HTR-8/SVneo (cell line): ENCODE measurements at places on chromosomes 5 and 9.

DNA sequence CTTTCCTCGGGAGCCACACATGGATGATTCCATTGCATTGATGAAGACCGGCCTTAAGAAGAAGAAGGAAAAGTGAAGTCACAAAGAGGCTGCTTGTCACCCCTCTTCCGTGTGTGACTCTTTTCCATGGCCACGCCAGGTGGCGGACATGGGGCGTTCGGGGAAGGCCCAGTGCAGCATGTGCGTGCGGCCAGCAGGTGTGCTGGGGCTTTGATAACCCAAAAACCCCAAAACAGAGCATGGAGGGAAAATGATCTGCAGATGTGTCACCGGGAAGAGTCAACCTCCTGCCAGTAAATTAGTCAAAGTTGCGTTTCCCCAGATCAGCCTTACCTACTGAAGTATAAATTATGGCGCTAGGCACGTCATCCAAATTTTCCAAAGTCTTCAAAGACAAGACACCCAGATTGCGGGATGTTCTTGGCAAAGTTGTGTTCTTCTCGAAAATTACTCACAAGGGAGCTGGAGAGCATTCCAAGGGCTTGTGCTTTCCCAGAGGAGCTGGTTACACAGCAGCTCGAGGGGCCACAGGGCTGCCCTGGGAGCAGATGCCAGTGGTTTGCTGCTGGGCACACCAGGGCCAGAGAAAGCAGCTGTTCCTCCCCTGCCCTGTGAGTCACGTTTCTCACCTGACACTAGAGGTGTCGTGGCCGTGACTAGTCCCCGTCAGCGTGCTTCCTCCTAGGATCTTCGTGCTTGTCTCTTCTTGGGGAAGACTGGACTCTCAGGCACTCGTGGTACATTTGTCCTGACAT is 53.9 kb downstream of the IRX2 start:
- DNase-seq: no peak

DNA sequence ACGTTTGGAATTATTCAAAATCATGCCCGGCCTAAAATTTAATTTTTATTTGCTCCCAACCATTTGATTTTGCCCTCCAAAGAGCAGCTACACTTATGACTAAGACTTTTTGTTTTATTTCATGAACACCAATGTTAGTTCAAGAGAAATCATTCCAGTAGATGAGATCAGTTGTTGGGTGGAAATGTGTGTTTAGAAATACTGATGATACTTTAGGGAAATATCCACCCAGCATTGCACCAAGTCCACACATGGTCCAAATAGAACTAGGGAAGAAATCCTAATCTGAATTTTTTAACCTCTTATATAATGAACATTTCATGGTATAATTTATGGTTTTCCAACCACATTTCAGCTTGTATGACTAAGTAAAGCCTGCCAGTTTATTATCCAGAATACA is 28.3 kb upstream of the GOLPH3 start:
- no peak for DNase-seq

DNA sequence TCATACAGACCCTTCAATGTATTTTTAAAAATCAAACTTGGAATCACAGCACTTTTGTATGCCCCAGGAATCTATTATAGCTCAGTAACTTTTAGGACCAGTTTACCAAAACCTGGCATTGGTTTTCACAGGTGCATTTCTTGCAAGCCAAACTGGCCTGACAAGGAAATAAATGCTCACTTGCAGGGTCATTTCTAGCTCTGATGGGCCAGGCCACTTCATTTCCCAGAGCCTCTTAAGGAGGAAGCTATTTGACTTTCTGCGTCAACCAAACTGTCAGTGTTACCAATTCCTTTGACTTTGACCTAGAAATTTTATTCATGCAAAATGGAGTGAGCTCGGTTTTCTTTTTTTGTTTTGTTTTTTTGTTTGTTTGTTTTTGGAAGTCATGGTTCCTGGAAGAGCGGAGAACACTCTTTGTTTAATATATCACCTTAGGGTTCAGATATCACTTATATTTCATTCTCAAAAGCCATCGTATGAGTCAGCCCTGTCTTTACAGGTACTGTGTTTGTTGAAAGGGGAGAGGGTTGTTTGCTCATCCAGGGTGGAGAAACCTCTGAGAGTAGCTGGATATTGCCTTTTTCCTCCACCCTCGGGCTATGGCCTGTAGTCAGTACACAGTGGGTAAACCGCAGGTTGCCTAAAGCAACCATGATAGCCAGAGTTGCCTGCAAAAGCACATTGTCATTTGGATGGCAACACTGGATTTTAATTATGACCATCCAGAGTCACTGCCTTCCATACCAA is 58.9 kb downstream of the GNA14 start:
- DNase-seq: no peak

- peak; percentile 27 for DNase-seq
These were observed 47.1 kb upstream of the AKNA start for GRCh38 chr9:114434878-114435311.

GRCh38 chr9:27491154-27491553 is 32.9 kb upstream of the IFNK start:
- no peak for DNase-seq

- no peak for DNase-seq
These were observed 110.2 kb downstream of the PJA2 start for GRCh38 chr5:109299557-109299956.

DNA sequence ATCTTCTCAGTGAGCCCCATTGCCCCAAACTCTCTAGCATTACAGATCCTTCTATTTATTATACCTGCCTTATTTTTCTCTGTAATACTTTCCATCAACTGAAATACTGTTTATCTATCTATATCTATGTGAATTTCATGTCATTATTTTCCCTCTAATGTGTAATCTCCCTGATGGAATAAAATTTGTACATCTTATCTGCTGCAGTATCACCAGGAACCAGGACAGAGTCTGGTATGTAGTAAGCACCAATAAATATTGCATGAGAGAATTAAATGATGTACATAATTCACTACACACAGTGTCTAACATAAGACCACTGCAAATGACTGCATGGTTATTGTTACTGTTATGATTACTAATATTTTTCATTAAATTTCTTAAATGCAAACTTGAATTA is 759.1 kb downstream of the PRELID2 start:
- DNase-seq: no peak

DNA sequence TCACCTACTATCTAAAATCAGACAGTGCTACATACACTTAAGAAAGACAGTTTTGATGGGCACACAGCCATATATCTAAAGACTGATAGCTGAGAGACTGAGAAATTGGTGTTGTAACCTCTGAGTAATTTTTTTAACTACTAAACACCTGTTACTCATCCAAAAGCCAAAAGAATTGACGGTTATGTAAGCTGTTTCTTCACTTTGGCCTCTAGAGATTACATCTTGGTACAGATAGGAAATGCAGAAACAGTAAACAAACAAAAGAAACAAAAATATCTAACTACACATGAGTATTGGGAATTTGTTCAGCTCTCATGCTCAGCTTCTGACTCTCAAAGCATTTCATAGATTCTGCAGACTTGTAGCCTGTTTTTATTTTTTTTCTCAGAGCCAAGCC is 152.1 kb upstream of the GAS1 start:
- no peak for DNase-seq

- no peak for DNase-seq
These were observed 102.3 kb downstream of the CPLANE1 start for GRCh38 chr5:37146896-37147295.

- no peak for DNase-seq
These were observed 960.0 kb downstream of the CDH12 start for GRCh38 chr5:21893161-21893560.

- DNase-seq: no peak
These were observed 7.9 kb downstream of the WWC1 start for GRCh38 chr5:168299372-168299771.

GRCh38 chr5:72427488-72428437 is 79.4 kb downstream of the ZNF366 start:
- DNase-seq: peak; percentile 56

- DNase-seq: no peak
These were observed 5.5 kb downstream of the ANGPTL2 start for GRCh38 chr9:127116957-127117356.

- DNase-seq: no peak
These were observed 151.6 kb downstream of the DENND1A start for GRCh38 chr9:123778232-123778902.

- peak; percentile 36 for DNase-seq
These were observed at the start of gene ZDHHC21 for GRCh38 chr9:14693251-14693861. ZDHHC21 (minus strand) TSS chr9:14693432; CDS start chr9:14674340, 19,092 bp downstream.

GRCh38 chr5:124724357-124725039 is 21.9 kb downstream of the ZNF608 start:
- DNase-seq: no peak

DNA sequence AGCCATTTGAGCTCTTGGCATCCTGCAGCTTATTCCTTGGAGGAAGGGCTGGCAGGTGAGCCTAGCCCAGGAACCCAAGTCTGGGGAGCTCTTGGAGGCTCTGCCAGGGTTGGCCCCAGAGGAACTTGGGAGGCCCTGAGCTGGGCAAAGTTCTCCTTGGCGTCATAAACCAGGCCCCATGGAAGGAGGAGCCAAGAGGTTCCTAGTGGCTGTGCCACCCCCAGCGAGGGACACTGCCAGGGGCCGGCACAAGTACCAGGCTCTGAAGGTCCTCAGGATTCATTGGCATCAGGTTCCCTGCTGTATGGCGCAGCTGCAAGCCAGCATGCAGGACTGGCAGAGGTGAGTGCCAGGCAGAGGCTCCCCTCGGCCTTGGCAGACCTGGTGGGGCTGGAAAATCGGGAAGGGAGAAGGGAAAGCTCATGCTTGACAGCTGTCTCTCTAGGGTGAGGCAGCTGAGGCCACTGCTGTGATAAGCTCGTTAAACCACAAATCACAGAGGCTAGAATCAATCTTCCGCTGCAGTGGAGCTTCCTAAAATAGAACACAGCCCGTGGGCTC is 54.6 kb upstream of the SYNPO start:
- no peak for DNase-seq

GRCh38 chr5:72018143-72018803 is 89.0 kb upstream of the MAP1B start:
- peak; percentile 59 for DNase-seq

- no peak for DNase-seq
These were observed 262.1 kb upstream of the KLF4 start for GRCh38 chr9:107751567-107752210.

- no peak for DNase-seq
These were observed 9.2 kb downstream of the LHX2 start for GRCh38 chr9:124020520-124021384.

- no peak for DNase-seq
These were observed 1084.2 kb upstream of the COX7C start for GRCh38 chr5:85533341-85534047.

GRCh38 chr5:139050432-139050831 is 147.7 kb downstream of the SIL1 start:
- DNase-seq: no peak

DNA sequence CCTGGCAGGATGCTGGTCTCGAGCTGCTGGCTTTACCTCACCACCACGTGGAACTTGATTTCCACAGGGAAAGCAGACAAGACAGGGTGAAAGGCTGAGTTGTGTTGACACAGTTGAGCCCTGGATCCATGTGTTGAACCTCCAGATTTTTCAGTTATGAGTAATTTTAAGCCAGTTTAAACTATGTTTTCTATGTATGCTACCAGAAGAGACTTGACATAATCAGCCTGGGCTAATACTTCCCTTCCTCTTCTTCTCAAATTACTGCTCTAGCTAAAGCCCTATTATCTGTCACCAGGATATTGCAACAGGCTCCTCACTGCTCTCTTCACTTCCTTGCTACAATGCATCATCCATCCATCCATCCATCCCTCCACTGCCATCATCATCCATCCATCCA is 12.0 kb upstream of the PHYKPL start:
- DNase-seq: no peak

DNA sequence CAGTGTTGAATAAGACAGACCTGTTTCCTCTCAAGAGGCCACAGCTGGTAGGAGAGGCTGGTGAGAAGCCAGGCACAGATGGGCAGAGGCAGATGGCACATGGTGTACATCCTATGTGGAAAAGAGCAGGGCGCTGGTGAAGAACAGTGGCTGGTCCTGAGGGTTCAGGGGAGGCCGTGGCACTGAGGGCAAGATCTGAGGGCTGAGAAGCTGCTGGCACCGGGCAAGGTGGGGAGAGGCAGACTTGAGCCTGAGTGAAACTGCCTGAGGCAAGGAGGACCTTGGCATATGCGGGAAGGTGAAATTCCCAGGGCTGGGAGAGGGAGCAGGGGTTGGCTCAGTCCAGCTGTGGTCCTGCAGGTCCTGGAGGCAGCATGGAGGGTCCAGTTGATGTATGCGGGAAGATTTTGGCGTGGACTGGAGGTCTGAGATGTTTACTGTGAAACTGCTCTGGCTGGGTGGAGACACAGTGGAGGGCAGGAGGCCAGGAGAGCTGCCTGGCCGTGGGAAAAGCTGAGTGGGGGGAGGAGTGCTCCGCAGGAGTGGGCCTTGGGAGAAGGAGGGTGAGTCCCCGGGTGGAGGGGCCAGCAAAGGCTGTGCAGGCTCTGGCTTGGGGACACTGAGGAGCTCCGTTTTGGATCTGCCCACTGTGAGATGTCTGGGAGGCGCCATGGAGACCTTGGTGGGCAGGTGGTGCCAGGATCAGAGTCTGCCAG is 2.6 kb downstream of the MAN1B1 start:
- DNase-seq: no peak

DNA sequence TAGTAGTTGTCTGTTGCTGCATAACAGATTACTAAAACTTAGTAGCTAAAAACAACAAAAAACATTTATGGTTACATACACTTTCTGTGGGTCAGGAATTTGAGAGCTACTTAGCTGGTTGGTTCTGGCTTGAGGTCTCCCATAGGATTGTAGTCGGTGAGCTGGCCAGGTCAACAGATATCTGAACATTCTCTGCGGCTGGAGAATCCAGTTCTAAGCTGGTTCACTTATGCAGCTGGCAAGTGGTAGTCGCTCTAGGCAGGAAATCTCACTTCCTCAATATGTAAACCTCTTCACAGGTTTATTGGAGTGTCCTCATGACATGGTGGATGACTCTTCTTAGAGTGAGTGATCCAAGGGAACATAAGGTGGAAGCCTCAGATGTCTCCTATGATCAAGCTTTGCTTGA is 65.7 kb upstream of the TNFAIP8 start:
- DNase-seq: no peak

DNA sequence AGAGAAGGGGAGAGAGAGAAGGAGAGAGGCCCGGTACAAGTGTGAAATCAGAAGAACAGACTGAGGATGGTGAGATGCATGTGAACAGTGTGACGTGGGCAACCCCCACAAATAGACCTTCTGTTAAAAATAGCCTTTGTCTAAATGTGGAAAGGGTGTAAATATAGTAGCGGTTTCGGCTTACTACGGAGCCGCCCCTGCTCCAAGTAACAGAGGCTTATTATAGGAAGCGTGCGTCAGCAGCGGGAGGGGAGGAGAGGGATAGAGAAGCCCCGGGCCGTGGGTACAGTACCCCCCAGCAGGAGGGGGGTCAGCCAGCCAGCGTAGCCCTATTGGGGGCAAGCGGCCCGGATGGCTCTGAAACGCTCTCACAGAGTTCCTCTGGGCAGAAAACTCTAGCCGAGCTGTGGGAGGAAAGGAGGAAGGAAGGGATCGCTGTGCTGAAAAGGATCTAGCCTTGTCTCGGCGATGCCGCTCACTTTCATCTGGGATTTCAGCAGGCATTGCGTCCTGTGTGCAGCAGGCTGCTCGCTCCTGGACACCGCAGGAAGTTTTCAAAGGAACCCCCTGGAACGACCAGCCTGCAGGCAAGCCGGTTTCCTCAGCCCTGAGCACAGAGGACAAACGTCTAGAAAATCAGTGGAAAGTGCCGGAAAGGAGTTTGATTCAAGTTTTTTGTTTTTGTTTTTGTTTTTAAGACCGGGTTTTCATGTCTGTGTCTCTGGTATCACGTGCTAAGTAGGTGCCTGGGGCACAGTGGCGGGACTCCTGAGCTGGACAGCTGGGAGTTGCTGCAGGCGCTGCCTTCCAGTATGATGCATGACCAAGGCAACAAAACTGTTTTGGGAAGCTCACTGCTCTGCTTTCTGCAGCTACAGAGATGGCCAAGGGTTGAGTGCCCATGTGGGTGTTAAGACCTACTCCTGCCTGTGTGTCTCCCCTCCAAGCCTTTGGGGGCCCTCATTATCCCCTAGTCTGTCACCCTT is 146.6 kb downstream of the SEC61B start:
- DNase-seq: no peak
